ENCODE measurements at places on chromosomes 7 and 10. TPM values are rescaled to one million over a fixed set of nuclear protein-coding genes. Genes with fewer than 3 reads are reported as not detected.

GRCh38 chr10:21493784-21494183 is 31.7 kb downstream of the SKIDA1 start:
- DNase-seq = no peak
- peaks cover 24% of the 10 kb centered on the region for H3K4me1 ChIP-seq
- H3K27ac ChIP-seq = no peak overlapping the region
- peaks cover 55% of the 10 kb centered on the region for H3K27me3 ChIP-seq
- H3K36me3 ChIP-seq = no peaks in the 10 kb centered on the region

GRCh38 chr10:70815504-70816219 is at the start of gene SGPL1:
TSS of gene SGPL1 (plus strand) at chr10:70815948. CDS start at chr10:70816854, 906 bp downstream.
- no peaks in the 10 kb centered on the region for H3K27me3 ChIP-seq
- peaks cover 20% of the 10 kb centered on the region for H3K4me1 ChIP-seq
- peaks cover 12% of the 10 kb centered on the region for H3K36me3 ChIP-seq
- peak within 1 kb of the TSS; percentile 91 for H3K4me3 ChIP-seq
- peak; percentile 87 for DNase-seq

Gene OR6V1
- not detected for total RNA-seq

- H3K4me3 ChIP-seq = no peak overlapping the region
- no peak for DNase-seq
- no peak overlapping the region for H3K27ac ChIP-seq
- peaks cover 7% of the 10 kb centered on the region for H3K27me3 ChIP-seq
These were observed 84.9 kb downstream of the C10orf105 start for GRCh38 chr10:71634531-71635164.

Gene SPAM1
- total RNA-seq = not detected

- no peak overlapping the region for H3K27ac ChIP-seq
- peaks cover 34% of the 10 kb centered on the region for H3K27me3 ChIP-seq
- no peaks in the 10 kb centered on the region for H3K36me3 ChIP-seq
- no peak overlapping the region for H3K4me3 ChIP-seq
- no peak for DNase-seq
These were observed 13.4 kb downstream of the CTBP2 start for GRCh38 chr10:125146791-125147579.

DNA sequence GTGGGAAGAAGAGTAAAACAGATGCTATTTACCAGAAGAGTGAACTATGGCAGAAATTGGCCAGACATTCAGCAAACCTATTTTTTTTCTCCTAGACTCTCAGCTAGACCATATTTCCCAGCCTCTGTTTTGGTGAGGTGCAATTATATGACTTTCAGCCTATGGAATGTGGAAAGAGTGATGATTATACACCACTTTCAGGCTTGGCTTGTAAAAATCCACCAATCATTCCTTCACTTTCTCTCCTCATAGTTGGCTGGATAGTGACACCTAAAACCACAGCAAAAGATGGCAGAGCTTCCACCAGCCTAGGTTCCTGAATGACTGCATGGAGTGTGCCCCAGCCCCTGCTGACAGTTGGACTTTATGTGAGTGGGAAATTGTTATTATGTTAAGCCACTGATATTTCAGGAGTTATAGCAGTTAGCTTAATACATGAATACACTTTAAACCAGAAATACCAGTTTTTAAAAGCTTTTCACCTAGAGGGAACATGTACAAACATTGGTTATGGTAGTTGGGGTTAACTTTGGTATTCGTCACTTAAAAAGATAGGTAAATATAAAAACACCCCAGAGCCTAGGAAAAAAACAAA is 19.1 kb upstream of the TNKS2 start:
- H3K4me3 ChIP-seq = no peak overlapping the region
- no peaks in the 10 kb centered on the region for H3K36me3 ChIP-seq
- H3K4me1 ChIP-seq = no peaks in the 10 kb centered on the region
- no peak overlapping the region for H3K27ac ChIP-seq

DNA sequence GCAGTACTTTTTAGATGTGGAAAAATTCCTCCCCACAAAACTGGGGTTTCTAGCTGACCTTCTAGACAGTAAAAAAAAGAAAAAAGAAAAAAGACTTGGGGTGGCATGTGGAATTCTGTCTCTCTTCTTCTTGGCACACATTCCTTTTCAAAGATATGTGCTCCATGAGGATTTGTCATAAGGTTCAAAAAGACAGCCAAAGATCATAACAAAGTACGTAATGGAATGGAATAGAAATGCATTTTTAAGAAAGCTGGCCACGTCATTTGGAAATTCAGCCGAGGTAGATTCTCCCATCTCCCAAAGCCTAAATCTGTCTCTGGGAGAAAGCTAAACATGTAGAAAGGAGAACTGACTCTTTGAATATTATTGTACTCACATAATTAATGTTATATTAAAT is 381.3 kb upstream of the NFE2L3 start:
- no peaks in the 10 kb centered on the region for H3K4me1 ChIP-seq
- no peaks in the 10 kb centered on the region for H3K36me3 ChIP-seq
- H3K27me3 ChIP-seq = peaks cover 3% of the 10 kb centered on the region

Gene AGAP3
- total RNA-seq = 31.5 TPM

DNA sequence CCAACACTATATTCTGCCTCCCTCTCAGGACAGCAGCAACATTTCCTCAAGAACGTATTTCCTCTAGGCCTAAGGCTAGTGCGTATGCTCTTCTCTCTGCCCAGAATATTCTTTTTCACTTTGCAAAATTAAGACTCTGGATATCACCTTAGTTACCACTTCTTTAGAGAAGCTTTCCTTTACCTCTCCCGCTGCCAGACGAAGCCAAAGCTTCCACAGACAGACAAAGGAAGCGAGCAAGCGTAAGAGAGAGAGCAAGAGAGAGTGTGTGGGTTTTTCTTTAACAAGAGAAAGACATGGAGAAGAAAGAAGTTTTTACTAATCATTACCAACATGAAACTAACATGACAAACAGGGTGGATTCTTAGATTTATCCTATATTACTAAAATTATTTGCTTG is 64.1 kb downstream of the P4HA1 start:
- no peak overlapping the region for H3K4me3 ChIP-seq
- H3K36me3 ChIP-seq = peaks cover 23% of the 10 kb centered on the region
- H3K27me3 ChIP-seq = no peaks in the 10 kb centered on the region
- H3K4me1 ChIP-seq = no peaks in the 10 kb centered on the region

DNA sequence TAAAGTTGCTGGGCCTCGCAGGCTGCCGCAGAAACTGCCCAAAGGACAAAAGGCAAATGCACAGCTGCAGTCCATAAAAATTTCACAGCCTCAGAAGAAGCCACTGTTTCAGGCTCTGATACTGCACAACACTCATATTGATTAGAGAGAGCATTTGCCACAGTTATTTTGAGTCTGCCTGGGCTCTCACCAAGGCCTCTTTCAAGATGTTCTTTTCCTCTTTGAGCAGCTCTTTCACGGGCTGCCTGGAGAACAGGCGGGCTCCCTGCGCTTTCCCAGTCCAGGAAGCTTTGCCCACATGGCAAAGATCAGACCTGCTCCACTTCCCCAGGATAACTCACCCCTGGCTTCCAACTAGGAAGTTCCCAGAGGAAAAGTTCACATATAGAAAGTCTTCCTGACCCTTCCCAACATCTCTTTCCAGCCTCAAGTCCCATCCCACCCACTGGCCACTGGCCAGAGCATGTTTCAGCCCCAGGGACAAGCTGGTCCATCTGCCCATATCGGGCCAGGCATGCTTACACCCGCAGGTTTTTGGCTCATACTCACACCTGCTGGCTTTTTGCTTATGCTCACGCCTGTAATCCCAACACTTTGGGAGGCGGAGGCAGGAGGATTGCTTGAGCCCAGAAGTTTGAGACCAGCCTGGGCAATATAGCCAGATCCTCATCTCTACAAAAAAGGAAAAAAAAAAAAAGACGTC is 3.3 kb downstream of the SLIT1 start:
- H3K27me3 ChIP-seq = peaks cover 59% of the 10 kb centered on the region
- no peak overlapping the region for H3K27ac ChIP-seq
- H3K4me3 ChIP-seq = no peak overlapping the region
- no peak for DNase-seq
- H3K36me3 ChIP-seq = no peaks in the 10 kb centered on the region

Gene NKX1-2
- not detected for total RNA-seq

Gene SLC25A40
- total RNA-seq = 54.1 TPM

GRCh38 chr10:7136016-7136415 is 274.8 kb downstream of the SFMBT2 start:
- H3K27me3 ChIP-seq = peaks cover 25% of the 10 kb centered on the region
- H3K4me3 ChIP-seq = no peak overlapping the region
- no peaks in the 10 kb centered on the region for H3K36me3 ChIP-seq
- no peak for DNase-seq
- peaks cover 4% of the 10 kb centered on the region for H3K4me1 ChIP-seq

DNA sequence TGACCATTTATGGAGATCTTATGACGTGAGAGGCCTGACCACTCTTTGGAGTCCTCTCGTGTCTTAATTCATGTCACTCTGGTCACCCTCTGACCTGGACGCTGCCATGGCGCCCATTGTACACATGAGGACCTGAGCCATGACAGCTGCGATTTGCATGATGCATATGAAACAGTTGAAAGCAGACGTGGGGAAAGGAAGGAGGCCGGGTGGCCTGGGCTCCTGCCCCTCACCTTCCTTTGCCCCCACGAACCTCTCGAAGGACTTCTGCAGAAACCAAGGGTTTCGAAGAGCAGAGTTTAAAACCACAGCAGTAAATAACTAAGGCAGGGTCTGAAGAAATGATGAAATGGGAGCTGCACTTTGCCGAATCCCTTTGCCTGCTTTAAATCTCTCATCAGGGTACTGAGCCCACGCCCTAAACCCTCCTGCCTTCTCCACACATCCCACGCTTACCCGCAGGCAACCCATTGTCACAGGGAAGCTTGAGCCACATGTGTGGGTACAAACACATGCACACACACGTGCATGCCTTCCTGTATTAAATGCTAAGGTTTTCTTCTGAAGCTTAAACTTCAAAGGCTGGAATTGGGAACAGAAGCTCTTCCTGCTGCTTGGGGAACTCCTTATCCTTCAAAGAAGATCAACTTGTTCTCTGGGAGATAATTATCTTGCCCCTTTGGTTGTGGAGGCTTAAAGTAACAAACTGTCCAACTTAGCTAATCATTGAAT is 11.7 kb upstream of the CALML3 start:
- no peak overlapping the region for H3K4me3 ChIP-seq
- H3K36me3 ChIP-seq = no peaks in the 10 kb centered on the region
- DNase-seq = no peak
- peaks cover 1% of the 10 kb centered on the region for H3K4me1 ChIP-seq

Gene SEPTIN14
- total RNA-seq = not detected

Gene YKT6
- total RNA-seq = 59.1 TPM
